ENCODE measurements at places on chromosomes 11 and 22.

GRCh38 chr11:99327066-99327465 is 306.3 kb downstream of the CNTN5 start:
- DNase-seq, result no peak

DNA sequence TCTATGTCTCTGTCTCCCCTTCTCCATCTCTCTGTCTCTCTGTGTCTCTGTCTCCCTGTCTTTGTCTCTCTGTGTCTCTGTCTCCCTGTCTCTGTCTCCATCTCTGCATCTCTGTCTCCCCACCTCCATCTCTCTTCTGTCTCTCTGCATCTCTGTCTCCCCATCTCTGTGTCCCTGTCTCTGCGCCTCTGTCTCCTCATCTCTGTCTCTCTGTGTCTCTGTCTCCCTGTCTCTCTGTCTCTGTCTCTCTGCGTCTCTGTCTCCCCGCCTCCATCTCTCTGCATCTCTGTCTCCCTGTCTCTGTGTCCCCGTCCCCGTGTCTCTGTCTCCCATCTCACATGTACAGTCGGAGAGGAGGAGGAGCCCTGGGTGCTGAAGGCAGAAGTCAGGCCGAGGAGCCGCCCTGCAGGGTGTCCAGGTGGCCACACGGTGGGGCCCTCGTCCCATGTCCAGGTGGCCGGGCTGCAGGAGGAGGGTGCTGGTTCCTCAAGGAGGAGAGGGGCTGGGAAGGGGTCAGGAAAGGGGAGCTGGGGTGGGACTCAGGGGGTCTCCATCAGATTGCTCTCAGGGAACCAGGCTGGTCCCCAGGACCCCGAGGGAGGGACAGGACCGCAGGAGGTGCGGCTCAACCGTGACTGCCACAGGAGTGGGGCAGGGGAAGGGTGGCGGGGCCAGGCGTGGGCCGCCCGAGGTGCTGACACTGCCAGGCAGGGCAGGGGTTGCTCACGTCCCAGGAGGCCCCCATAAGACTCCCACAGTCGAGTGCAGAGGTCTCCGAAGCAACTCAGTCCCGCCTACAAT is 25.6 kb upstream of the TH start:
- peak; percentile 58 for DNase-seq

DNA sequence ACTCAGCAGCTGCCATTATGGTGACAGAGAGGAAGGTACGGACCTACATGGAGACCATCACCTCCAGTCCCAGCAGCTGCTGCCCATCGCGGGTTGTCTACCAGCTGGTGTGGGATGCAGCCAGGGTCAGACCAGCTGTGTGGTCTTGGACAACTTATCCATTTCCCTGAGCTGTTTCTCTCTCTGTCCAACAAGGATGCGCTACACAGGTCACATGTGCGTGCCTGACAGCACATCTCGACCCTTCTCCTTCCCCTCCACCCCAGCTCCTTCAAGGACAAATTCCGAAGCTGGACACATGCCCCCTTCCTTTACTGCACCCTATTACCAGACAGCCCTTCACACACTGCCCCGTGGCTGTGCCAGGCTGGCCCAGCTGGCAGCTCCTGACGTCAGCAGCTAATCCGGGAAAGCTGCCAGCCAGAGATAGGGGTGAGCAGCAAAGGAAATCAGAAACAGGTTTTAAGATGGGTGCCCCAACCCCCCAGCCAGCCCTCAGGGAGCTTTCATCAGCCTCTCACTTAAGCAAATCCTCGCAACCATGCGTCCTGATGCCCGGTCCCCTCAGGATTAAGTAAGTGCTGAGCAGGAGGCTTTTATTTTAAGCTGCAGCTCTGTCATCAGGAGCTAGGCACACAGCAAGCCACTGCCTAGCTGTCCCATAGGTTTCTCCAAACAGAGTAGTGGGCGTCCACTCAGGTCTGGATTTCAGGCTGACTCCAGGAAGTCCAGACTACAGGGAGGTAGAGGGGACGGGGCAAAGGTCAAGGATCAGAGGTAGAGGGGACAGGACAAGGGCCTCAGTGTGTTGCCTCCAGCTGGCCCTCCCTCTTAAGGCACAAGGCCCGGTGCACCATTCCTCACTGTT is 20.3 kb downstream of the TEF start:
- DNase-seq, result no peak

- no peak for DNase-seq
Measured at GRCh38 chr22:23391022-23391421, 189.1 kb downstream of the IGLL1 start.

GRCh38 chr22:50072714-50073538 is 12.3 kb downstream of the MLC1 start:
- no peak for DNase-seq

- DNase-seq, result no peak
Measured at GRCh38 chr11:117686711-117687110, 110.3 kb downstream of the DSCAML1 start.

DNA sequence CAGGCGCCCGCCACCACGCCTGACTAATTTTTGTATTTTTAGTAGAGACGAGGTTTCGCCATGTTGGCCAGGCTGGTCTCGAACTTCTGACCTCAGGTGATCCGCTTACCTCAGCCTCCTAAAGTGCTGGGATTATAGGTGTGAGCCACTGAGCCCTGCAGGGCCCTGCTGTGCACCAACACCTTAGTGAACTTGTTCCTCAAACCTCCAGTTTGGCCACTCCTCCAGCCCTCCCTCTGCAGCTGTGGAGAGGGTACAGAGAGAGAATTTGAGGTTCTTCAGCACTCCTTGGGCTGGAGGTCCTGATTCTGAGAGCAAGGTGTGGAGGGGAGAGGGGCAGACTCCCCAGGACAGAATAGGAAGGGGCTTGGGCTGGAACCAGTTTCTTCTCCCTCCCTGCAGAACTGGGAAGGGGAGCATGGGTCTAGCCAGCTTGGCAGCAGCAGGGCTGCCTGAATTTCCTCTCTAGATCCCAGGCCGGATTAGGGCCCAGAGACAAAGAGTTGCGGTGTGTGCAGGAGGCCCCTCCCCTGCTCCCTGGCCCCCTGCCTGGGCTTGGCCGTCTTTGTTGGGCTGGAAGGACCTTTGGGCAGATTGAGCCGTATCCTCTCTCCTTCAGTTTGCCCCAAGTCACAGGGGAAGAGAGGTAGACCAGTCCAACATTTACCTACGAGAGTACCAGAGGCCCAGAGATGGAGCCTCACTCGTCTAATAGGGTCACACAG is 2.3 kb upstream of the PEX16 start:
- DNase-seq, result no peak

- no peak for DNase-seq
Measured at GRCh38 chr11:67261640-67261945, 4.7 kb upstream of the GRK2 start.

DNA sequence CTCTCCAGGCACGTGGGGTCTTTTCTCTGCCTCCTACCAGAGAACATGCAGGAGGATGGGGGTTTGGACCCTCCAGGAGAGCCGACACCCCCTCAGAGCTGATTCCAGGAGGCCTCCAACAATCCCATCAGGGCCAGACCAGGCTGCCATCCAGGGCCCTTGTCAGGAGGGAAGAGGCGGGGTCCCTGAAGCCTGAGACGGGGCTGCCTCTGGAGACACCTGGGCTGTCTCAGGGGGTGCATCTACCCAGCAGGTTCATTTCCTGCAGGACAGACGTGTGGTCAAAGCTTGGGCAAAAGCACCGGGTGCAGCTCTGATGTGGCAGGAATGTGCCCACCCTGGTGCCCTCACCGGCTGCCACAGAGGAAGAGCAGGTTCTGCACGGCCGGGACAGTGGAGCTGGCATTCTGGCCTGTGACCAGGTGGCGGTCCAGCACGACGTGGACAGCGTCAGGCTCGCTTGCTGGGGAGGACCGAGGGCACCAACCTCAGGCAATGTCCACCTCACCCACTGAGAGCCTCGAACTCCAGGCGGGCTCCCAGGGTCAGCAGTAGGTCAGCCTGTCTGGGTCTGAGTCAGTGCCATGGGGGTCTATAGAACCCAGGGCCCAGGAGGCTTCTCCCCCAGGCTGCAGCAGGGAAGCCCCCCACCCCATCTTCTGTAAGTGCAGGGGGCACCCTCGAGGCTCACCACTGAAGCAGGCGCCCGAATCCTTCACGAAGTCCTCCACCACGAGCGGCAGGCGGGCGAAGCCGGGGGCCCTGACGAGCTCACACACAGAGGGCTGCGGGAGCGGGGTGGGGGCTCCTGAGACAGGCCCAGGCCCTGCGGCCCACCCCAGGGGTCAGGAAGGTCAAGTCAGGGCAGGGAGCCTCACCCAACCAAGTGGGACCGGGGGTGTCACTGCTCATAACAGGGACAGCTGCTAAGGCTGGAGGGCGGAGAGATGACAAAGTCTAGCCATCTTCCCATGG is 6.4 kb downstream of the GATD1 start:
- no peak for DNase-seq

DNA sequence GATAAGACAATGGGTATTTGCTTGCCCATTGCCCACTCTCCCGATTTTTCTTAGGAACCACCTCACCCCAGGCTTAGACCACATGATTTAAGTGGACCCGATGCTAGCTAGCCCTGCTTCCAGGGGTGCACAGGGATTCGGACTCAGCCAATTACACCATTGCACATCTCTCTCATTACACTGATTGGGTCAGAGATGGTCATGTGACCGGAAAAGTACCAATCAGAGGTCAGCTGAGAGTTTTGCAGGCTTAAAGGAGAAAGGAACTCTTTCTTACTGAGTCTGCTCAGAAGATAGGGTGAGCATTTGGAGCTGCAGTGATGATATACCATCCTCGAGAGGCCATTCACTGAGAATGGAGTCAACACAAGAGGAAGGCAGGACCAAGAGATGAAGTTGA is 12.2 kb upstream of the ANKK1 start:
- no peak for DNase-seq

- no peak for DNase-seq
Measured at GRCh38 chr22:41805639-41806038, 5.2 kb downstream of the CCDC134 start.

- DNase-seq, result no peak
Measured at GRCh38 chr11:122207505-122207904, 91.5 kb upstream of the BLID start.

DNA sequence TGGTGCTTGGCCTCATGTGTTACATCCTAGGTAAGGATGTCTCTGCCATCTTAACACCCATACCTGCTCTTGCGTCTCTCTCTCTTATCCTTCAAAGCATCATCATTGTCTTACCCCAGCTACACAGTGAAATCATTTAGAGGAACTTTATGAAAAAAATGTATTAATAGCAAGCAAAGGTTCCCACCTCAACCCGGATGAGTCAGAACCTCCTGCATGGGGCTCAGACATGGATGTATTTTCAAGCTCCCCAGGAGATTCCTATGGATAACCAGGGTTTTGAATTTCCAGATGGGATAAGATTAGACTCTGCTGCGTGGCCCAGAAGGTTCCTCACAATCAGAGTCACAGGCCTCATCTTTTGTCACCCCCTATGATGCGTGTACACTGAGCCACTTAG is 89.1 kb upstream of the NNMT start:
- no peak for DNase-seq

All from stimulated activated CD4-positive, alpha-beta T cell treated with anti-CD3 and anti-CD28 coated beads, TNF-alpha, amount 100 ng/mL, for 48 hours (primary cell).